Mucosa of descending colon (tissue), 3 donors: ENCODE measurements at places on chromosomes 3 and 15.

- DNase-seq: no peak
Measured at GRCh38 chr3:49611719-49612118, 57.4 kb downstream of the BSN start.

DNA sequence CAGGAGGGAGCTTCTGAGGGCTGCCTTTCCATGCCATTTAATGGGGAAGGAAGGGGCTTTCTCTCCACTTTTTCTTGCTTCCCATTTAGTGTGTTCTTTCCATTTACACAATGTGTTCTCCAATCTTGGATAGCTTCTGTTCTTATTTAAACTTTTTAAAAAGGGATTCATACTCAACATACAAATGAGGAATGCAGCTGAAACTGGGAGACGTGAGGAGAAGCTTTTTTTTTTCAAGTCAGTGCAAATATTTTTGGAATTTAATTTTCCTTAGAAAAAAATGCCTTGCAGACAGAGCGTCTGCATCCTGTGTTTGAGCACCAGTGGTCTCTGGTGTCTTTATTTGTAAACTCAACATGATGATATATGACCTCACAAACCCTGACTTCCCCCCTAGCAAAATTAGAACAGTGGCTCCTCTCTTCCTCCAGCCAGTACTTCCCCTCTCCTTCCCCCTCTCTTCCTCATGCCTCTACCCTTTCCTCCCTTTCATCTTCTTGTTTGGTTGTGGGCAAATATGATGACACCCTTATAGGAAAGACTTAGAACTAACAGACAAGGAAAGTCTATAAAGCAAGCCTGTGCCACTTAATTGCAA, 48.1 kb upstream of the PCSK6 start:
- DNase-seq: no peak

GRCh38 chr3:15330031-15330596, 2.3 kb downstream of the SH3BP5 start:
- DNase-seq: no peak

GRCh38 chr15:100373120-100373896, 31.5 kb upstream of the ADAMTS17 start:
- DNase-seq: no peak

- no peak for DNase-seq
Measured at GRCh38 chr15:84888639-84889038, 4.2 kb downstream of the SLC28A1 start.

DNA sequence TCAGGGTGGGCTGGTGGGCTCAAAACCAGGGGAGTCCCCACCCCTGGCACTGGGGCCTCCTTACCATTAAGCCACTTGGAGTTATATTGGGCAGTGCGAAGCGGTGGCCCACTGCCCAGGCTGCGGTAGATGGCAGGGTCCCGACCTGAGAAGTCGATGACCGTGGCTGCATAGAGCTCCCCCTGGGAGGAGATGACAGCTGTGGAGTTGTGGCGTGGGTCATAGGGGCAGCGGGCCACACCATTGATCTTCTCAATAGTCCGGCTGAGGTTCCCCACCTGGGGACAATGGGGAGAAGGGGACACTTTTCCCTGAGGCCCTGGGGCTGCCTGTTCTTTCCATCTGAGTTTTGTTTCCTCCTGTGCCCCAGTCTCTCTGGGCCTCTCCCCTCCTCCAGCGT, 99.8 kb downstream of the SEMA5B start:
- no peak for DNase-seq

- peak; percentile 65 for DNase-seq
Measured at GRCh38 chr3:129439226-129439816, 427 bp downstream of the MBD4 start.

GRCh38 chr3:7333125-7333524, 472.2 kb downstream of the GRM7 start:
- no peak for DNase-seq

DNA sequence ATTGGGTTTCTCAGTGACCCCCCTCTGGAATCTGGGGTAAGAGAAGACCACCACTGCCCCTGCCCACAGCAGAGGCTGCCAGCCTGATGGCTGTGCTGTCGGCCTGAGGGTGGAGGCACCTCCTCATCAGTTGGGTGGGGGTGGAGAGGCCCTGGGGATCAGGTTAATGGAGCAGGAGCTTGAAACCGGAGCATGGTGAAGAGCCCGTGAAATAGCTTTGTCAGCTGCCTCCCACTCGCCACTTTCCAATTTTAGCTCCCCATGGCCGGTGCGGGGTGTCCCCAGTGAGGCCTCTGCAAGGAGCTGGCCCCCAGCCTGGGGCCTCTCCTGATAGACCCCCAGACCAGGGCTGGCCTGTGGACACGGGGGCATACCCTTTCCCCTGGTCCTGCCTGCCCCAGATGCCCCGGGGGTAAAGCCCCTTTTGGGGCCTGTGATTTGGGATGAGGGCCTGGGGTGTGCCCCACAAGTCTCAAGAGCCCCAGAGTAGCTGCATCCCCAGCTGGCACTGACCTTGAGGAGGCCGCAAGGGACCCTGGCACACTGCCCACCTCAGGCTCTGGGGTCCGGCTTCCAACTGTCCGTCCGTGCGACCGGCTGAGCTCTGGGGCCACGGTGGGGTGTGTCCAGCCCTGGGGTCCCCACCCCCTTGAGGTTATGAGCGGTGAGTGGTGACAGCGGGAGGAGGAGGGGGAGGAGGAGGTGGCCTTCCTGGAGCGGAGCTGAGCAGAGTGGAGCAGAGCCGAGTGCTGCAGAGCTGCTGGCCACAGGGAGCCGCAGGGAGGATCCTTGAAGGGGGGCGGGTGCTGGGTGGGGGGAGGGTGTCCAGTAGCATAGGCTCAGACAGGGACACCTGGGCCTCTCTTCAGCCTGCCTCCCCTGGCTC, at the start of gene HHATL:
Gene HHATL (minus strand): TSS at position 733 of the 886 bp plus-strand sequence. CDS start 1,972 bp downstream, outside the sequence.
- peak; percentile 37 for DNase-seq

GRCh38 chr15:39429898-39430357, 151.0 kb upstream of the THBS1 start:
- no peak for DNase-seq

- no peak for DNase-seq
Measured at GRCh38 chr3:102826636-102827035, 391.8 kb downstream of the ZPLD1 start.

DNA sequence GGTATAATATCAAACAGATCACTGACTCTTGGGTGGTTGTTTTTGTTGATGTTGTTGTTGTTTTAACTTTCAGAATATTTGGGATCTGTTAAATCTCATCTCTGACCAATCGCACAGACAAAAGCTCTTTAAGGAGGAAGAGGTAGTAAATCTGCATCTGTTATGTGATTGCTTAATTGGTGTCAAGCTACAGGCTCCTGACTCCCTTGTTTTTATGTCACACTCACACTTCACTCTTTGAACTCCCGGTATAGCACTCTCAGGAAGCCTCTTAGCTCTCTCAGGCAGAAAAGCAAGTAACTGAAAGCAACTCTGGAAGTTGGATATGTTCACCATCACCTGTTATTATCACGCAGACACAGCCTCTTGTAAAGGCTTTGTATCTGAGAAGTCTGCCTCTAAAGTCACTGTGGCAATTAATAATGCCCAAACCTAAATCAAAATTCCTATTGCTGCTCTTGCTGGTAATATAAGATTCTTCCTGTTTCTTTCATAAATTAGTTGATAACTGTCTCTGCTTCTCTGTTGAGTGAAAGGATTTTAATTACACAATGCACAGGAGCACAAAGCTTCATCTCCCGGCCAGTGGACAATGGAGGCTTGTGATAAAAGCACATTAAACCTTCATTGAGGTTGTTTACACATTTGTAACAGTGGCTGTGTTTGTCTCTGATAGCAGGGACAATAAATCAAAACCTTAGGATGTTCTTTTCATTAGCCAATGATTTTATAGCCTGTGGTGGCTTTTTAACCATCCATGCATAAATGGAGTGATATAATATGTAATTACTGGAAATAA, 576.7 kb downstream of the MFSD1 start:
- no peak for DNase-seq

DNA sequence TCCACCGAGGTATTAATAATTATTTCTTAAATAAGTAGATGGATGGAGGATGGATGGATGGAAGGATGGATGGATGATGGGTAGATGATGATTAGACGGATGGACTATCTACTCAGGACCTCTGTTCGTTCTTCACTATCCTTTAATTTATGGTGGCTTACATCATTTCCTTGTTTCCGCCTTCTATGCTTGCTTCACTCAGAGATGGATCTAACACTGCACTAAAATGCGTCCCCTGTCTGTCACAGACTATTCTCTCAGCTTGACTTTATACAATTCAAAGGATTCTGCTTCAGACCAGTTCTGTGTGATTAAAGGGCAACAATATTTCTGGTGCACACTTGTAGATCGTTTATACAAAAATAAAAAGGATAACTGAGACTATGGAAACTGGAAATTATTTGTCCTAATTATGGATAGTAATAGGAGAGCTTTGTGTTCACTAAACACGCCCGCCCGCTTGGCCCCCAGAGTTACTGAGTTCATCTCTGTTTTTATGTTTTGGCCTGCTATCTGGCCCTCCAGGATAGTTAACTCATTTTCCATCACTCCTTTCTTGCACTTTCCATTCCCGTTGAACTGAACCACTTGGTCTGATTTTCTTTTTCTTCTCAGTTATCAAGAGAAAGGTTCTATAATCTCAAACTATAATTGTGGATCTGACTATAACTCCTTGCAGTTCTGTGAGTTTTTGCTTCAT, 41.4 kb upstream of the CA12 start:
- DNase-seq: no peak

- no peak for DNase-seq
Measured at GRCh38 chr15:96329403-96329981, 1.0 kb upstream of the NR2F2 start.

DNA sequence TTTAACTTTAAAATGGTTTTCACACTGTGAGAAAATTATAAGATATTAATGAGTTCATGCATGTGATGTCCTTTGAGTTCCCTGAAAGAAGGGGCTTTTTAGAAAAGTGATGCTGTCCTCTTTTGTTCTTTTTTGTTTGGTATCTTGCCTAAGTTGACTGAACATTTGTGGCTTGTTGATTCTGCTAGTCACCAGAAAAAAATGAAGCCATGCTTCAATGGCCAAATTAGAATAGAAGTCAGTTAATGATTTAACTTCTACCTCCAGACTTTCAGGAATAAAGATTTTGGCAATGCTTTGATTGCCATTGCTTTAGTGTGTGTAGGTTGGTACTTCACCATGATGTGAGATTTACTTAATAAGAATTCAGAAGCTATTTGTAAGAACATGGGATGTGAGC, 260.6 kb upstream of the NECTIN3 start:
- no peak for DNase-seq

DNA sequence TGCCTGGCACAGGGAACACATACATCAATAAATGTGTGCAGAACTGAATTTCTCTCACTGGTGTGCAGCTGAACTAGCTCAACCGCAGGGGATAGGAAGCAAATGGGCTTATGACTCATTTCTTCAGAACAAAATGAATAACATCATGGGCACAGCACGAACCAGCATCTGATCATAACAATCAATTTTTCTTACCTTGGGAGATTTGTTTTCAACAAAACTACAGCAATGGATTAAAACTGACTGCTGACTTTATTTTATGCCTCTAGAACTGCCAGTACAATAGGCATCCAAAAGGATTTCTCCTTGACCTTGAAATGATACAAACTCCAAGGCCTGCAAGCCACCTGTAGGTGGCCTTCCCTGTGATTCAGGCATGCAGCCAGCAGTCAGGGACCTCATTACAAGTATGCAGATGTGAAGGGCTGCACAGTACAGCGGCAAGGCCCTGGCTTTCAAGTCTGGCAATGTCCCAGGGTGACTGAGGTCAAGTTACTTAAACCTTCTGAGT, 26.1 kb downstream of the TAMM41 start:
- DNase-seq: no peak

GRCh38 chr3:20232906-20233780, 47.1 kb upstream of the SGO1 start:
- DNase-seq: no peak

GRCh38 chr3:114213292-114213626, 24.1 kb downstream of the ZNF80 start:
- DNase-seq: no peak

DNA sequence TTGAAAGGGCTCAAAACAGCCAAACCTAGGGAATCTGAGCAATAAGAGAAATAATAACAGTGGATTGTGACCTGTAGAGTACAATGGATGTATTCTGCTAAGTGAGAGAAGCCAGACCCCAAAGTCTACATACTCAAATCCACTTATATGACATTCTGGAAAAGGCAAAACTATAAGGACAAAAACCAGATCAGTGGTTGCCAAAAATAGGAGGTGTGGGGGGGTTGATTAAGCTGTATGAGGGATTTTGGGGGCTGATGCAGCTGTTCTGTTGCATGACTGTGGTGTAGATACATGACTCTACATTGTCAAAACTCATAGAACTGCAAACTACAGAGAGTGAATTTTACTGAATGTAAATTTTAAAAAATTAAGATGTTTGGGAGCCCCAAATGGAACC, 20.1 kb upstream of the CGNL1 start:
- no peak for DNase-seq

GRCh38 chr15:58169934-58170333, 31.8 kb downstream of the AQP9 start:
- DNase-seq: no peak

DNA sequence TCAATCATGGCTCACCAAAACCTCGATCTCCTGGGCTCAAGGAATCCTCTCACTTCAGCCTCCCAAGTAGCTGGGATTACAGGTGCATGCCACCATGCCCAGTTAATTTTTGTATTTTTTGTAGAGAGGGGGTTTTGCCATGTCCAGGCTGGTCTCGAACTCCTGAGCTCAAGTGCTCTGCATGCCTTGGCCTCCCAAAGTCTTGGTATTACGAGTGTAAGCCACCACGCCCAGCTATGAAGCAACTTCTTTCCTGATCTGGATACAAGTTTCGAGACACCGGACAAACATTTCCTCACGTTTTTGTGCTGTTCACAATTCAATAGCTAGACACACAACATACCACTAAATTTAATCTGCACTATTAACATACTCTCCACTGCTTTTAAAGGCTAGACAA, 3.4 kb upstream of the SYNM start:
- DNase-seq: no peak

GRCh38 chr3:110420158-110420641, 651.4 kb upstream of the NECTIN3 start:
- DNase-seq: no peak

DNA sequence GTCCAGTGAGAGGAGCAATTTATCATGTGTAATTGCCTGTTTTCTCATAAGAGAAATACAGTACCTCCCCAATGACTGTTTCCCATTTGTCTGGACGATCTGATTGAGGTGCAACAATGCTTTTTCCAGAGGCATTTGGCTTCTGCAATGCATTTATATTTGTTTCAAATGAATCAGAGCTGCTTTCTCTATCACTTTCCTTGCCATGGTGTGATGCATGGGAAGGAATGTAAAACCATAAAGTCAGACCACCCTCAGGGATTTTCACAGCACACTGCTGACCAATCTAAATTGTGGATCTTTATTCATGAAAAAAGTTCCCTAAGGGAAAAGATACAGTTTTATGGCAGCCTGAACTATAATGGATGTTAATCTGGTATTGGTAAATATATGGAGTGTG, 333.0 kb downstream of the ZNF385D start:
- DNase-seq: no peak
